ENCODE measurements at places on chromosomes 5 and 9.

DNA sequence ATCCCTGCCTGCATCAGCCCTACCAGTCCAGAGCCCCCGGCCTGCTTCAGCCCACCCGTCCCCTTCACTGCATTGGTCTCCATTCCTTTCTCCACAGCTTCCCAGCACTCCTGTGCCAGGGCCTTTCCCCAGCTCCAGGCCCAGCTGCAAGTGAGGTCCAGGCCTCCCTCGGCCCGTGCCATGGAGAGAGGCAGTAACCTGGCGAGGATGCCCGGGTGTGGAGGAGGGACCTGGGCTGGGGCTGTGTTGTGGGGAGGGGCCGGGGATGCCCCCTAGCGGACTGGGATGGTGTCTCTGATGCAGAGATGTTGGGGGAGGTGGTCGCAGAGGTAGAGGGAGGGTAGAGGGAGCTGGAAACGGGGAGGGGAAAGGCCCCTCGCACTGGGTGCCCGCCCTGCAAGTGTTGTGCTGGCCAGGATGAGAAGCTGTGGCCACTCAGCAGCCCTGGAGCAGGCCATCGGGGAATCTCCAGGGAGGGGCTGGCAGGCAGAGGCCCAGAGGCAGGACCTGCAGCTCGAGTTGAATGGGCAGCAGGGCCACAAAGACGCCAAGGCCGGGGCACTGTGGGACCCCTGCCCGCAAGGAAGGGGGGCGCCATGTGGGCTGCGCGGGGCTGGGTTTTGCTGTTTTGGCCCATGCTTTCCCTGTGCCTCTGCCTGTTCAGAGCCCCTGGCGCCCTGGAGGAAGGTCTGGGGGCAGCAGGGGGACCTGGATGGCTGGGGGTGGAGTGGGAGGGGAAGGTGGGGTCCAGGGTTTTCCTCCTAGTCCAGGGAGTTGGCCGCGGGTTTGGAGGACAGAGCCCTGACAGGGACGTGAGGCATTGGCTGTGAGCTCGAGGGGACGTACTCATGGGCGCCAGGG is 26.0 kb upstream of the NKD2 start:
- DNase-seq: peak; percentile 16

GRCh38 chr9:35732185-35732799 is at the start of the genes CREB3 and TLN1:
Gene CREB3, plus strand, starts transcription at chr9:35732666. Its CDS starts 107 bp downstream, at chr9:35732773.
Gene TLN1, minus strand, starts transcription at chr9:35732195. Its CDS starts 6,501 bp downstream, at chr9:35725694.
- peak; percentile 99 for DNase-seq

DNA sequence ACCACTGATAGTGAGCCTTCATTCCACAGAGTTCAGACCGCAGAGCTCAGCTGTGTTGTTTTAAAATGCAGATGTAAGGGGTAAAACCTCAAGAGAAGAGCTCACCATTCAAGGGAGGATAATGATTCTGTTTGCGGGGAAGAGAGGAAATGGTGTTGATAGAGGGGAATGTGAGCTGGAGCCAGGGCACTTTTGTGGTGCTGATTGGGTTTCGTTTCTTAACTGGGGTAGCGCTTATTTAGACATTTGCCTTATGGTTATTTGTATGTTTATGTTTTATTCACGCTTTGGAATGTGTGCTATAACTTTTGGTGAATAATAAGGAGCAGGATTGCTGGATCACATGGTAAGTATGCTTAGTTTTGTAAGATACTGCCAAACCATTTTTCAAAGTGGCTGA is 42.5 kb downstream of the STXBP1 start:
- no peak for DNase-seq

GRCh38 chr5:141753971-141754713 is 72.1 kb upstream of the ARAP3 start:
- DNase-seq: peak; percentile 56

- no peak for DNase-seq
Observed at GRCh38 chr5:39772307-39772706, 347.5 kb upstream of the DAB2 start.

GRCh38 chr9:132141344-132141947 is 20.4 kb upstream of the NTNG2 start:
- DNase-seq: no peak

DNA sequence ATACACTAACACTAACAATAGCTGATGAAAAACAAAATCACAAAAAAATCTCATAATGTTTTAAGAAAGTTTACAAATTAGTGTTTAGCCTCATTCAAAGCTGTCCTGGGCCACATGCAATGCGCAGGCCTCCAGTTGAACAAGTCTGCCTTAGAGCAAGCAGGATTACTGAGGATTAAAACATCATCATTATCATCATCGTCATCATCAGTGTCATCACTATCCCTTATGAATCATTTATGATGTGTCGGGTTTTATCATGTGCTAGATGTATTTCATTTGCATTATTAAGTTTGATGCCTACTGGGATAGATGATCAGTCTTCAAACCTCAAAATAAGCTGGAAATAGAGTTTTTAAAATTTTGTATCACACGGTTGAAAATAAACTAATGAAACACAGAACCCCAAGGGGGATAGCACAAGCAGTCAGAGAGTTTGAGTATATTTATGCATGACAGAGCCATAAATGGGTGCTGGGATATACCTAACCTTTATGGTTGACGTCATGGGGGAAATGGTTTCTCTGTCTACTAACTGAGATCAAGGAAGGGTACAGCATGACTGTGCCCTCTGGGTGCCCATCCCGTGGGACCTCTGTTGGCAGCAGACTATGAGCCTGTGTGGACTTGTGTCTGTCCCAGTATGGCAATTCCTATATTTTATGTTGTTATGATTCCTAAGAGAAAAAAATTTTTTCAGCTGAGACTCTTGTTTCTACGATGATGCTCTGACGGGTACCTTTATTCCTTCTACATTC is 150.3 kb upstream of the ADRA1B start:
- no peak for DNase-seq

DNA sequence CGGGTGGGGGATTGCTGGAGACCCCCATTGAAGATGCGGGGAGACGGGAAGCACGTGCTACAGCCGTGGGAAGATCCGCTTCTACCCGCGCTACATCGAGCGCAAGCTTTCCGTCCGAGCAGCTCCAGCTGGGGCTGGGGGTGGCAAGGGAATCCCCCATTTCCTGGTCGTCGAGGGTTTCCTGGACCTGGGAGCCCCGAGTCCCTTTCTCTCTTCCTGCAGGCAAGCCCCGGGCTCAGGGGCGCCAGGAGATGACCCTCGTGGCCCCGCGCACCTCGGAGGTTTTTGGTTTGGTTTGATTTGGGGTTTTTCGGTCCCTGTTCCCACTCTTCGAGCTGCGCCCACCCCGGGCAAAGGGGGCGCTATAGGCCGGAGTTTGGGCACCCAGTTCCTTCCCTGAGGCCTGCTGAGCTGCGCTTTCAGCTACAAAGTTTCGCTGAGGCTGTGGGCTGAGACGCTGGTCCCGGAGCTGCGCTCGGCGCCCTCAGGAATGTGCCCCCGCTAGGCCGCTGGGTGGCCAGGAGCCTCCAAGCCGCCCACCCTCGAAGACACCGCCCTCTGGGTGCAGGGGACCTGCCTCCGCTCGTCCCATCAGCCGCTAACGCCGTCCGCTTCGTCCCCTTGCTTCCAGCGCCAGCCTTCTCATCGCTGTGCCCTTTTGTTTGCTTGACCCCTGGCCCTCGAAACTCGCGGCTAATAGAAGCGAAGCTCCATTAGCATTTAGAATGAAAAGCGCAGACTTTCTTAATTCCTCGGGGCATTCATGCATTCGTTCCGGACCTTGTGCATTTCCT is 2.9 kb downstream of the NR4A3 start:
- peak; percentile 66 for DNase-seq
